GM23338 (cell line): ENCODE measurements at places on chromosomes 5 and 9. TPM values are rescaled to one million over a fixed set of nuclear protein-coding genes. Genes with fewer than 3 reads are reported as not detected.
A peak's percentile ranks its signal among the peaks of the same experiment; 100 is the strongest.

Gene TRAF1
- polyA plus RNA-seq, result 0.39 and 0.63 TPM in 2 replicates

Gene PRDM9
- polyA plus RNA-seq, result not detected in 2 replicates

Gene TICAM2
- polyA plus RNA-seq, result 1.0 and 1.4 TPM in 2 replicates

Gene LTC4S
- 4.0 and 5.8 TPM in 2 replicates for polyA plus RNA-seq

Gene PCDHGC3
- polyA plus RNA-seq, result 13.8 and 14.4 TPM in 2 replicates

Gene TMEM174
- polyA plus RNA-seq, result not detected in 2 replicates

- H3K36me3 ChIP-seq, result no peaks in the 10 kb centered on the region
- H3K27ac ChIP-seq, result no peak overlapping the region
- DNase-seq, result no peak
- H3K4me1 ChIP-seq, result no peaks in the 10 kb centered on the region
- no peaks in the 10 kb centered on the region for H3K27me3 ChIP-seq
- H3K4me3 ChIP-seq, result no peak overlapping the region
Measured at GRCh38 chr9:129235931-129236331, 57.9 kb upstream of the IER5L start.

DNA sequence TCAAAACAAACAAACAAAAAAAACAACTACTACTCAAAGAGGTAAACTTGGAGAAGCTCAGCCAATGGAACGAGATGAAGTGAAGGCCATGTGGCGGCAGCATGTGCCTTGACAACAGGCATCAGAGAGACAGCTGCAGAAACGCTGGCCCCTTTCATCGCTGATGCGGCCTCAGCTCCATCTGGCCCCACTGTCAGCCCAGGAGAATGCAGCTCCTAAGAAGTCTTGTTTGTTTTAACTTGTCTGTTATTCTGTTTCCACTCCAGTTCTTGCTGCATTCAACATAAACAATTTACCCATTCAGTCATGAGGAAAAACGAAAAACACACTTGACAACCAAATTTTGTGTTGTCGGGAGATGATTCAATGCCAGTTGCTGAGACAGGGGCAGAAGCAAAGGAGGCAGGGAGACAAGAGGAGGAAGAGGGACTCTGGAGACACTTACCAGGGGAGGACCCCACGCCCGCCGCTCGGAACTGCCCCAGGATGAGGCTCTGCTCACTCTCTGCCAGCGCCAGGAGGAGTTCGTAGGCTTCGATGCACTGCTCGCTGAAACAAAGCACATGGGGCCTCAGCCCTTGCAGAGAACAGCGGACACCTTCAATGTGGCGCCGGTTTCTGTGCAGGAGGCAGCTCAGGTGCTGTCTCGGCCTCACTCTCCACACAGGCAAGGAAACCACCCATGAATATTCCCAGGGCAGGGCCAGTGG is 91.2 kb downstream of the DCP2 start:
- no peak overlapping the region for H3K4me3 ChIP-seq
- H3K4me1 ChIP-seq, result peaks cover 27% of the 10 kb centered on the region
- H3K36me3 ChIP-seq, result 0 out of 2 replicates have a peak, but pooled peaks cover 4% of the 10 kb centered on the region
- H3K27ac ChIP-seq, result no peak overlapping the region
- no peaks in the 10 kb centered on the region for H3K27me3 ChIP-seq

GRCh38 chr9:27539479-27540441 is 10.1 kb upstream of the MOB3B start:
- peaks cover 10% of the 10 kb centered on the region; the same call in 1 of the 2 replicates for H3K4me1 ChIP-seq
- H3K27ac ChIP-seq, result no peak overlapping the region
- DNase-seq, result no peak
- H3K27me3 ChIP-seq, result no peaks in the 10 kb centered on the region
- no peak overlapping the region for H3K4me3 ChIP-seq
- no peaks in the 10 kb centered on the region; the same call in 1 of the 2 replicates for H3K36me3 ChIP-seq

DNA sequence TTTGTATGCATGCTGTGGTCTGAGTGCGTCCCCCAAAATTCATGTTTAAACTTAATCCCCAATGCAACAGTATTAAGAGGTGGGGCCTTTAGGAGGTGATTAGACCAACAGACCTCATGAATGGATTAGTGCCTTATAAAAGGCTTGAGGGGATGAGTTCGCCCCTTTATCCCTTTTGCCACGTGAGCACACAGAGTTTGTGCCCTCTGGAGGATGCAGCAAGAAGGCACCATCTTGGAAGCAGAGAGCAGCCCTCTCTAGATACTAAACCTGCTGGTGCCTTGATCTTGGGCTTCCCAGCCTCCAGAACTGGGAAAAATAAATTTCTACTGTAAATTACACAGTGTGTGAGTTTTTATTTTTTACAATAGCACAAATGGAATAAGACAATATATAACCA is 177.1 kb upstream of the SPRY4 start:
- DNase-seq, result peak; percentile 34
- H3K27me3 ChIP-seq, result no peaks in the 10 kb centered on the region
- H3K4me1 ChIP-seq, result peaks cover 11% of the 10 kb centered on the region; the same call in 1 of the 2 replicates
- no peak overlapping the region for H3K27ac ChIP-seq
- H3K36me3 ChIP-seq, result no peaks in the 10 kb centered on the region

DNA sequence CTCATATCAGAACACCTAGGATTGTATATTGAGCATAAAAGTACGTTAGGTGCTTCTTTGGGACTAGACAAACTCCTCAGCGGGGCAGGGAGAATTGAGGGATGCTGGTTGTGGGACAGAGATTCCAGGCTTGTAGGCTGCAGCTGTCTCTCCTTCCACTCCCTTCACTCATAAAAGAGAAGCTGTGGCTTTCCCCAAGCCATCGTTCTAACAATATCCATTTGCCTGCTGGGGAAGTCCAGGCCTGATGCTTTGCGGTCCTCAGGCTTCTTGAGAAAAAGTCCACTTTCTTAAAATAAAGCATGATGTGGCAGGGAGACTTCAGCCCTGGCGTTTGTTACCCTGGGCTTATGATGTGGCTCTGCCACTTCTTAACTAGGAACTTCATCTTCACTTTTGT is 129.3 kb upstream of the OSMR start:
- no peak overlapping the region for H3K27ac ChIP-seq
- no peaks in the 10 kb centered on the region for H3K36me3 ChIP-seq
- H3K4me1 ChIP-seq, result no peaks in the 10 kb centered on the region
- no peaks in the 10 kb centered on the region for H3K27me3 ChIP-seq

DNA sequence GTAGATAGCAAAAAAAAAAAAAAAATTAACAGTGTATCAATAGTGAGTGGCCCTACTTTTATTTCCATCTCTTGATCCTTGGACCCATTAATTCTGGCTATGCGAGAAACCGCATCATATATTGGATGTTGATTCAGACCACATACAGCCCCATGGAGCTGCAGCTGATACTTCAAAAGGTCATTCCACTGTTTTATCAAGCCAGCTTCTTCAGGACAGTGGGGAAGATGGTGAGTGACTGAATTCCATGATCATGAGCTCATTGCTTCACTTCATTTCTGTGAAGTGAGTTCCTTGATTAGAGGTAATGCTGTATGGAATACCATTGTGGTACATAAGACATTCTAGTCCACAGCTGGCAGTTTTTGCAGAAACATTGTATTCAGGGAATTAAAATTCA is 222.9 kb upstream of the MEF2C start:
- no peak overlapping the region for H3K4me3 ChIP-seq
- no peak overlapping the region for H3K27ac ChIP-seq
- H3K4me1 ChIP-seq, result no peaks in the 10 kb centered on the region
- H3K27me3 ChIP-seq, result no peaks in the 10 kb centered on the region

DNA sequence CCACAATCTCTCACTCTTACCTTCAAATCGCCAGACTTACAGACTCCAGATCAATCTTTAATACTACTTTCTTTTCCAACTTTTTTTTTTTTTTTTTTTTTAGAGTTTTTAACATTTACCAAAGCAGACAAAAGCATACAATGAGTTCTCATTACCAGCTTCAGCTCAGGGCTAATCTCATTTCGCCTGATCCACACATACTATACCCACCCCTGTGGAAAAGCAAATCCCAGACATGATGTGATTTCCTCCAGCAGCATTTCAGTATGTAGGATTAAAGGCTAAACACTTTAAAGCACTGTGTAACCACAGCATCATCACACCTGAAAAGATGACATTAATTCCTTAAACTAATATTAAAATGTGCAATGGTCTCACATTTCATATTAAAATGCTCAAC is 138.8 kb upstream of the RETREG1 start:
- H3K4me1 ChIP-seq, result peaks cover 34% of the 10 kb centered on the region
- no peak overlapping the region for H3K4me3 ChIP-seq
- H3K36me3 ChIP-seq, result peaks cover 4% of the 10 kb centered on the region
- no peak for DNase-seq
- H3K27me3 ChIP-seq, result no peaks in the 10 kb centered on the region

GRCh38 chr5:40395251-40395650 is 284.5 kb upstream of the PTGER4 start:
- H3K27ac ChIP-seq, result no peak overlapping the region
- no peak for DNase-seq
- no peaks in the 10 kb centered on the region for H3K4me1 ChIP-seq
- H3K27me3 ChIP-seq, result no peaks in the 10 kb centered on the region
- no peaks in the 10 kb centered on the region for H3K36me3 ChIP-seq

- no peak overlapping the region for H3K4me3 ChIP-seq
- peak overlapping the region; percentile 84 for H3K27ac ChIP-seq
- peaks cover 38% of the 10 kb centered on the region for H3K4me1 ChIP-seq
- DNase-seq, result peak; percentile 74
- H3K27me3 ChIP-seq, result no peaks in the 10 kb centered on the region
Measured at GRCh38 chr9:121743441-121744001, 92.1 kb downstream of the DAB2IP start.

GRCh38 chr5:158039441-158039840 is 180.5 kb upstream of the CLINT1 start:
- H3K27ac ChIP-seq, result no peak overlapping the region
- no peak overlapping the region for H3K4me3 ChIP-seq
- H3K27me3 ChIP-seq, result no peaks in the 10 kb centered on the region
- H3K36me3 ChIP-seq, result peaks cover 4% of the 10 kb centered on the region; the same call in 1 of the 2 replicates
- H3K4me1 ChIP-seq, result no peaks in the 10 kb centered on the region

- DNase-seq, result no peak
- no peak overlapping the region for H3K4me3 ChIP-seq
- peaks cover 31% of the 10 kb centered on the region for H3K4me1 ChIP-seq
- peak overlapping the region; percentile 53 for H3K27ac ChIP-seq
Measured at GRCh38 chr5:177295924-177296323, 7.6 kb downstream of the RAB24 start.

- H3K36me3 ChIP-seq, result peaks cover 12% of the 10 kb centered on the region
- no peak overlapping the region for H3K27ac ChIP-seq
- no peaks in the 10 kb centered on the region for H3K27me3 ChIP-seq
- H3K4me1 ChIP-seq, result no peaks in the 10 kb centered on the region
Measured at GRCh38 chr9:120477534-120478001, 102.4 kb downstream of the CDK5RAP2 start.

DNA sequence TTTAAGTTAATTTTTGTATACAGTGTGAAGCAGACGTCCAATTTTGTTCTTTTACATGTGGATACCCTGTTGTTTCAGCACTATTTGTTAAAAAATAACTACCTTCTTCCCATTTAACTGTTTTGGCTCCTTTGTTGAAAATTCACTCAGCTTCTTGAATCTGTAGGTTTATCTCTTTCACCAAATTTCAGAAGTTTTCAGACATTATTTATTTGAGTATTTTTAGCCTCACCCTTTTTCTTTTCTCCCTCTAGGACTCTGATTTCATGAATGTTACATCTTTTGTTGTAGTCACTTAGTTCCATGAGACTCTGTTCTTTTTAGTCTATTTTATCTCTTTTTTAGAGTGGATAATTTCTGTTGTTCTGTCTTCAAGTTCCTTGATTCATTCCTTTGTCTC is 4.6 kb upstream of the TNPO1 start:
- no peaks in the 10 kb centered on the region for H3K27me3 ChIP-seq
- no peak overlapping the region for H3K4me3 ChIP-seq
- no peak for DNase-seq
- peaks cover 7% of the 10 kb centered on the region; the same call in 1 of the 2 replicates for H3K4me1 ChIP-seq
- H3K36me3 ChIP-seq, result no peaks in the 10 kb centered on the region

DNA sequence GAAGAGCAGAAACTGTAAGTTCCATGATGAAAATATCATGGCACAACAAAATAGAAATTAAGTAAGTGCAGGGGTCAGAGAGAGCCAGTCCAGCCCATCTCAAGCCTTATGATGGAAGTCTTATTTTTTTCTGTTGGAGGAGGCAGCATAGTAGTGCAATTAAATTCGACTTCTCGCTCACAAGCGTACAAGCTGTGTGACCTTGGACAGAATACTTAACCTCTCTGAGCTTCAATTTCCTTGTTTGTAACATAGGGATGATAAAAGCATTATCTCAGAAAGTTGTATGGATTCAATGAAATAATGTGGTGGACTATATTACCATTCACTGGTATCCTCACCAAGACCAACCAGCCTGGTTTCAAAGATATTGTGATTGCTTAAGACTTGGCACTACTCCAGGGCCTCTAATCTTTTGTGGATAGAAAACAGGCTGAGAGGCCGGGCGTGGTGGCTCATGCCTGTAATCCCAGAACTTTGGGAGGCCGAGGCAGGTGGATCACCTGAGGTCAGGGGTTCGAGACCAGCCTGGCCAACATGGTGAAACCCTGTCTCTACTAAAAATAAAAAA is 26.8 kb upstream of the MVB12B start:
- no peaks in the 10 kb centered on the region for H3K4me1 ChIP-seq
- H3K27me3 ChIP-seq, result no peaks in the 10 kb centered on the region
- no peak overlapping the region for H3K4me3 ChIP-seq
- H3K36me3 ChIP-seq, result no peaks in the 10 kb centered on the region
- no peak for DNase-seq

GRCh38 chr9:87097238-87097637 is 149.9 kb upstream of the GAS1 start:
- no peaks in the 10 kb centered on the region for H3K27me3 ChIP-seq
- no peak overlapping the region for H3K4me3 ChIP-seq
- H3K4me1 ChIP-seq, result no peaks in the 10 kb centered on the region
- no peak overlapping the region for H3K27ac ChIP-seq

GRCh38 chr5:143484601-143485000 is 81.1 kb upstream of the NR3C1 start:
- H3K4me3 ChIP-seq, result no peak overlapping the region
- DNase-seq, result no peak
- H3K27me3 ChIP-seq, result no peaks in the 10 kb centered on the region
- no peaks in the 10 kb centered on the region for H3K36me3 ChIP-seq
- no peak overlapping the region for H3K27ac ChIP-seq

DNA sequence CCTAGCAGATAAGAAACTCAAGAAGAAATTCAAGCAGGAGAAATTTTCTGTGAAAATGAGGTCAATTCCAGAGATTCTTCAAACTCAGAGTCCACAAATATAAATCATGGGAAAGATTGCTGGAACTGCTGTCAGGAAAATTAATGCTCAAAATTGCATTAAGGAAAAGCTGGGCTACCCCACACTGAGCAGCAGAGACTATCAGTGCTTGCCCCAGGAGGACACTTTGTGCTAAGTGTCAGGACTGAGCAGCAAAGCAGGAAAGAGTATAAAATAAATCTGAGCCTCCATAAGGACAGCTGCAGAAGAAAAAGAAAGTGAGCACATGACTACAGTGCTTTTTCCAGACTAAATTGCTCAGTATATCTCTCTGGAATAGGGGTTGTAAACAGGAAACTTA is 81.6 kb downstream of the RGS7BP start:
- DNase-seq, result no peak
- no peaks in the 10 kb centered on the region for H3K27me3 ChIP-seq
- H3K27ac ChIP-seq, result no peak overlapping the region
- no peak overlapping the region for H3K4me3 ChIP-seq
- H3K36me3 ChIP-seq, result no peaks in the 10 kb centered on the region
- H3K4me1 ChIP-seq, result peaks cover under 1% of the 10 kb centered on the region; the same call in 1 of the 2 replicates

DNA sequence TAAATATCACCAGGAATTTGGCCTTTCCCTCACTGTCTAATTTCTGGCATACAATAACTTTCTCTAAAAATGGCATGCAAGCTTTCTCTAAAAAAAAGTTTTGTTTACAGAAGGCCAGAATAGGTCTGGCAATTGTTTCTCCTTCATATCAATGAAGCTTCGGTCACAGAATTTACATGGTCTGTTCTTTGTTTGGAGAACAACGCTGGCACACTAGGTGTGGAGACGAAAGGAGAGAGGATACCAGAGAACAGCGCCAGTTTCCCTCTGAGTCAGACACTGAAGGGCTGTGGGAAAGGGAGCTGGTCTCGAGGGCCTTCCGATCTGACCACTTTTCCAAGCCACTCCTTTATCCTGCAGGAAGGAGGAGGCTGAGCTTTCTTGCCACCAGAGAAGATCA is 60.1 kb upstream of the ITGA1 start:
- peak; percentile 6 for DNase-seq
- H3K36me3 ChIP-seq, result no peaks in the 10 kb centered on the region
- no peak overlapping the region for H3K27ac ChIP-seq
- no peaks in the 10 kb centered on the region for H3K27me3 ChIP-seq
- no peaks in the 10 kb centered on the region for H3K4me1 ChIP-seq
